ENCODE measurements at places on chromosomes 12 and 14.

DNA sequence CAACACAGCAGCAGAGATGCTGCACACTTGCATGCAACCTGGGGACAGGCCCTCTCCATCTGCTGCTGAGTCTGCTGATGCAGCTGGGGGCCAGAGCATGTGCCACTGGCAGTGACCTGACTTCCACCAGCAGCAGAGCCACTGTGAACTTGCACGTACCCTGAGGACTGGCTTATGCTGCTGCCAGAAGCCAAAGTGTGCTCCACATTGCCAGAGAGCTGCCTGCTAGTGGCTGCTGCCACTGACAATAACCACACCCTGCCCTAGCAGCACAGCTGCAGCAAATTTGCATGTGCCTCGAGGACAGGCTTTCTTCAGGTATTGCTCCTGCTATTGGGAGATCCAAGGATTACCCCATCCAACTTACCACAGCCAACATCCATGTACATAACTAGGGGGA, 4.5 kb upstream of the PRR4 start:
- DNase-seq, result no peak

- DNase-seq, result peak; percentile 84
Observed at GRCh38 chr12:98397323-98398105, 117.9 kb upstream of the TMPO start.

- DNase-seq, result no peak
Observed at GRCh38 chr14:105847400-105847799, 321.0 kb downstream of the TMEM121 start.

- DNase-seq, result no peak
Observed at GRCh38 chr12:9367828-9368227, 159.6 kb upstream of the PZP start.

GRCh38 chr14:78251308-78251707, 81.1 kb downstream of the NRXN3 start:
- DNase-seq, result no peak

GRCh38 chr12:58416236-58416635, 474.9 kb downstream of the ATP23 start:
- no peak for DNase-seq

DNA sequence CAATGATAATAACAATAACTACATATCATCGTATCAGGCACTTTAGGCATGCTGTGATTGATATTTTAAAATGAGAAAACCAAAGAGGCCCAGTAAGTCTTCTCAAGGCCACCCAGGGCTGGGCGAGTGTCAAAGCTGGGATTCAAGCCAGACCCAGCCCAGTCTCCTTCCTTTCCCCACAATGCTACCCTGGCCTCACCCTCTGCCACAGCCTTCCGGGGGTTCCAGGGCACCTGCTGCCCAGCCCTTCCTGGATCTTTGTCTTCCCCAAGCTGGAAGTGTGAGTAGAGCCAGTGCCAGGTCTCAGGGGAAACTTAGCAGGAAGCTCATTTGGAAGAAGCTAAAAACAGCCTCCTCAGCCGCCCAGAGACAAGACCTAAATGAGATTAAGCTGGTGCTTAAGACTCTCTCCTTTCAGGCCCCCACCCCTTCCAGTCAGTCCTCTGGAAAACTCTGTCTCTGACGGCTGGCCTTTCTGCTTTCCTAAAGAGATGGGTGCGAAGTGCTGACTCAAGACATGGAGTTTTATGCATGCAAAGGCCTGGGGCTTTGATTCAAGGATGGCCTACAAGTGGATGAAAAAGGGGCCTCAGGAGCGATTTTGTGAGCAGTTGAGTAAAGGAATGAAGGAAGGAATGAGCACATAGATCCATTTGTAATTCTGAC, 184.2 kb downstream of the KCNA5 start:
- DNase-seq, result no peak

- DNase-seq, result no peak
Observed at GRCh38 chr14:51805541-51805940, 54.9 kb upstream of the GNG2 start.

GRCh38 chr14:102212356-102212755, 72.7 kb downstream of the WDR20 start:
- DNase-seq, result no peak

- DNase-seq, result no peak
Observed at GRCh38 chr14:61451891-61452400, 130.6 kb downstream of the PRKCH start.

DNA sequence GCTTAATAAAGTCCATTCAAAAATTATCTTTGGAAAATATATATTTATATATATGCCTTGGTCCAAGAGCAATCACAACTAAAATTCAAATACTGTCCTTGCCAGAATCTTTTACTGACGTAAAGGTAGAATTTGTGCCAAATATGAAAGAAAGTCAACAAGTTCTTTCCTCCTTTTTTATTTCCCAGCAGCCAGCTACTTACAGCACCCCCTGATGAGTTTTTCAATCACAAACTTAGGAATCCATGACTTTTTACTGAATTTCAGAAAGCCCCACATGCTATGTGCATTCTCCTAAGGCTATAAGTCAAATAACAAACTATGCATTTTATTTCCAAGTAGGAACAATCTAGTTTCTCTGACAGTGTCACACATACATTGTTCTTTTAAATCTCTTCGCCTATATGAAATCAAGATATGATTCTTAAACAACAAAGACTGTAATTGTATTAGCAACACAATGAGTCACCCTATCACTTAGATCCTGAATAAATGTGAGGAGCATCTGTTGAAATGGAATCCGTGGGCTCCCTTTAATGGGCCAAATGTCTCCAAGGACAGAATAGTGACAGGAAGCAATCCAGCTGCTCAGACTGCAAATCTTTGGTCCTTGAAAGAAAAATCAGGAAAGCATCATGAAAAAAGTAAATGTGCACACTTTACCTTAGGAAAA, 271.4 kb downstream of the DUSP6 start:
- DNase-seq, result no peak

- no peak for DNase-seq
Observed at GRCh38 chr12:102833687-102834441, 83.2 kb downstream of the PAH start.

DNA sequence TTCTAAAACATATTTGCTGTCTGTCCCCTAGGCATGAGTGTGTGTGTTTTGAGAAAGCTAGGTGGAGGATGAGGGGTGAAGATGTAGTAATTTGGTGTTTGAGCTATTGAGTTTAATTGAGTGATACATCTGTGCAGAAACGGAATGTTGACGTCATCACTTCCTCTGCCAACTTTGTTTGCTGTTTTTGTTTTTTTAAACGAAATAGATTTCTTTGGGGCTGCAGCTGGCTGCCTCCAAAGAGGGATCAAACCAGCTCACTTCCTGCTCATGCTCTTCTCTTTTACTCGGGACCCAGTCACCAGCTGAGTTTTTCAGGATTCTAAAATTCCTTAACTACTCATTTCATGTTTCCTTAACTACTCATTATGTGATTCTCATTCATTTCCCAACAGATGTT, 19.5 kb upstream of the CRACR2A start:
- no peak for DNase-seq

GRCh38 chr12:19484738-19485137, 45.4 kb downstream of the AEBP2 start:
- no peak for DNase-seq

DNA sequence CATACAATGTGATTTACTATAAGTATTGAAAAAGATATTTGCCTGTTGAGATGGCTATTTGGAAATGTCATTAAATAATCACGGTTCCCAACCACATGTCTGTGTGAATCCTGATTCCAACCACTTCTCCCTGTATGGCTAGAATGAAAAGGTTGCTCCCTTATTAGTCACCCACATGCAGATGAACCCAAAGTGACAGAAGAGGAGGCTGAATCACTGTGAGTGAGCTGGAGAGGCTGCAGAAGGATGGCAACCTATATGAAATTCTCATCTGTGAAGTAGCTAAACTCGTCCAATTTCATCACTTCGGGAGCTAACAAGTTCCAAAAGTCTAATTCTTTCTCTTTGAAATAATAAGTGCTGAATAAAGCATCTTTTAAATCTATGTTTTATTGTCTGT, 300.5 kb downstream of the PRKD1 start:
- no peak for DNase-seq

DNA sequence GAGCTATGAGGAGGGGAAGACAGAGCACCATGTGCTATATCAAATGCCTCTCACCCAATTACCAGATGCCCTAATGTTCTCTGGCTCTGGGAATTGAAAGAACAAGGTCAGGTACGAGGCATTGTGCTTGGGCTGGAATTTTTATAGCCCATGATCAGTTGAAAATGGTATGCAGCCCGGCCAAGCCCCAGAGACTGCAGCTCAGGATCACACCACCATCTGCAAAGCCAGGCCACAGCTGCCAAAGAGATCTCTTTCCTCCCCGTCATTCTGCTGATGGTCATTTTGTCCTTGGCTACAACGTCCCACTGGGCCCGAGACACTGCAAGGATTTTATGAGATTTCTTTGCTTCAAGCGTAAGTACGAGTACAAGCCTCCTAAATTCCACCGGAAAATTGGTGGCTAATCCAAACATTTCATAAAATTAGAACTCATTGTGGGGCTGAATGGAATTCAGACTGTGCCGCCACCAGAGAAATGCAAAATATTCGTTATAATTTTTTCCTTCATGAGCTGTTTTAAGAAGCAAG, 15.1 kb downstream of the NUAK1 start:
- no peak for DNase-seq

DNA sequence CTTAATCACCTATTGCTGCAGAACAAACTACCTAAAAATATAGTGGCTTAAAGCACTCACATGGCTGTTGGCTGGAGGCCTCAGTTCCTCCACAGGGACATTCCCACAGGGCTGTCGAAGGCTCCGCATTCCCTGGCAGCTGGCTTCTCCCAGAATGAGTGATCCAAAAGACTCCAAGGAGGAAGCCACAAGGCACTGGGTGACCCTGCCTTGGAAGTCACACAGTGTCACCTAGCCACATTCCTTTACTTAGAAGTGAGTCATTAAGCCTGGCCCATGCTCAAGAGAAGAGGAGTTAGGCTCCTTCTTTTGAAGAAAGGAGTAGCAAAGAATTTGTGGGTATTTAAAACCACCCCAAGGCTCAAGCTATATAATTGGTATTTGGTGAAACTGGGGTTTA, 63.9 kb upstream of the MAP1LC3B2 start:
- DNase-seq, result no peak

GRCh38 chr12:85568395-85569103, 267.7 kb downstream of the RASSF9 start:
- no peak for DNase-seq

GRCh38 chr12:82507686-82508085, 149.4 kb downstream of the METTL25 start:
- DNase-seq, result no peak

DNA sequence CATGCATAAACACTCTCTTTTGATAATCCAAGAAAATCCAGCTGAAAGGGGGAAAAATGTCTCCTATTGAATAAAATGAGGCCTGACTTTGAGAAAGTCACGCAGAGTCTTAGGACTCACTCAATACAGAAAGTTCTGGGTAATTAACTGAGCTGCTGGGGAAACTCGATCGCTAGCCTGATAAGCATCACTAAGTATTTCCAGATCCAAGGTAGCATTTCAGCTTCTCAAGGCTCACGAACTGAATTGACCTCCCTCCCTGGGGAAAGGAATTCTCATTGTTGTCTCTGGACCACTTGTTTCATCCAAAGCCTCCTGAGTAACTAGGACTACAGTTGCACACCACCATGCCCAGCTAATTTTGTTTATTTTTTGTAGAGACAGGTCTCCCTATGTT, 13.8 kb upstream of the ANAPC5 start:
- no peak for DNase-seq

- peak; percentile 94 for DNase-seq
Observed at GRCh38 chr12:111434680-111435338, 29.1 kb downstream of the SH2B3 start.

GRCh38 chr12:125249066-125249824, 184.0 kb downstream of the AACS start:
- DNase-seq, result no peak

GRCh38 chr12:40286583-40286982, 61.8 kb downstream of the LRRK2 start:
- no peak for DNase-seq

GRCh38 chr12:132909030-132909368, 21.6 kb upstream of the CHFR start:
- DNase-seq, result no peak

- no peak for DNase-seq
Observed at GRCh38 chr12:124431971-124432370, 135.4 kb downstream of the NCOR2 start.

- no peak for DNase-seq
Observed at GRCh38 chr14:29264865-29265264, 498.3 kb downstream of the FOXG1 start.

DNA sequence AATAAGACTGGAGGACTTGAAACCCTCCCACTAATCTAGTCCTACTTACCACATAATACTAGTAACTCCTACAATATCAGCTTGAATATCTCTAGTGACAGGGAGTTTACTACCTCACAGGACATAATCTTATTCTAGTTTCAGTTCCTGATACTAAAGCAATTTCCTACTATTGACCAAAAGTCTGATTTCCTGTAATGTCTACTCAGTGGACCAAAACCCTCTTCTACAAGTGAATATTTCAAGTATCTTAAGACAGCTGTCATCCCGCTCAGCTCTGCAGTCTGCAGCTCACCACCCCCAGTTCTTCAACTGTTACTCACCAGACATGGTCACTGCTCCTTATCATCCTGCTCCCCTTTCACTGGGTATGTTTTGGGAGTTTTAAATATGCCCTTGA, 70.8 kb upstream of the TMCC3 start:
- DNase-seq, result no peak

GRCh38 chr12:52741375-52742195, 35.6 kb downstream of the KRT76 start:
- DNase-seq, result peak; percentile 22

- no peak for DNase-seq
Observed at GRCh38 chr14:100042286-100042685, 22.9 kb upstream of the EVL start.

- no peak for DNase-seq
Observed at GRCh38 chr14:55976219-55976618, 142.0 kb upstream of the PELI2 start.

All from CD4-positive, alpha-beta T cell treated with Interleukin-4 for 1 hour (primary cell).